ENCODE measurements at places on chromosomes 6 and 20. TPM values are rescaled to one million over a fixed set of nuclear protein-coding genes. Genes with fewer than 3 reads are reported as not detected.

Gene SLC35F1
- 0.40 TPM for total RNA-seq

Gene SIRPB2
- not detected for total RNA-seq

Gene TREML2
- not detected for total RNA-seq

Gene PHACTR3
- 31.5 TPM for total RNA-seq

Gene RBPJL
- not detected for total RNA-seq

- DNase-seq, result no peak
- no peak overlapping the region for H3K4me3 ChIP-seq
- H3K4me1 ChIP-seq, result no peaks in the 10 kb centered on the region
- no peak overlapping the region for H3K27ac ChIP-seq
Observed at GRCh38 chr6:24902782-24903181, 33.0 kb downstream of the RIPOR2 start.

GRCh38 chr6:134564705-134565104, 246.8 kb upstream of the SGK1 start:
- H3K27ac ChIP-seq, result no peak overlapping the region
- no peaks in the 10 kb centered on the region for H3K4me1 ChIP-seq
- H3K4me3 ChIP-seq, result no peak overlapping the region
- DNase-seq, result no peak
- H3K27me3 ChIP-seq, result no peaks in the 10 kb centered on the region
- no peaks in the 10 kb centered on the region for H3K36me3 ChIP-seq

GRCh38 chr6:146357578-146358430, 185.8 kb upstream of the RAB32 start:
- H3K27me3 ChIP-seq, result no peaks in the 10 kb centered on the region
- H3K27ac ChIP-seq, result no peak overlapping the region
- no peaks in the 10 kb centered on the region for H3K4me1 ChIP-seq
- no peak overlapping the region for H3K4me3 ChIP-seq
- no peak for DNase-seq

GRCh38 chr6:7170117-7170732, 62.5 kb downstream of the RREB1 start:
- H3K27ac ChIP-seq, result no peak overlapping the region
- H3K4me1 ChIP-seq, result peaks cover 4% of the 10 kb centered on the region
- no peak for DNase-seq
- H3K4me3 ChIP-seq, result no peak overlapping the region
- H3K36me3 ChIP-seq, result no peaks in the 10 kb centered on the region

GRCh38 chr6:30541515-30542403, 14.5 kb downstream of the GNL1 start:
- H3K27ac ChIP-seq, result no peak overlapping the region
- peak overlapping the region; percentile 37 for H3K4me3 ChIP-seq
- H3K4me1 ChIP-seq, result no peaks in the 10 kb centered on the region
- peak; percentile 81 for DNase-seq
- peaks cover 11% of the 10 kb centered on the region for H3K36me3 ChIP-seq
